ENCODE measurements at places on chromosomes 1 and 21.

GRCh38 chr1:39995973-39996393 lies 41.0 kb downstream of the MFSD2A start:
- DNase-seq = no peak

GRCh38 chr1:187654635-187655034 lies 825.9 kb downstream of the PLA2G4A start:
- DNase-seq = no peak

GRCh38 chr1:217238945-217239344 lies 391.9 kb downstream of the GPATCH2 start:
- no peak for DNase-seq

- DNase-seq = no peak
These were observed 11.8 kb downstream of the NPHP4 start for GRCh38 chr1:5980314-5981008.

GRCh38 chr1:23184212-23184934 lies 15.7 kb upstream of the LUZP1 start:
- DNase-seq = no peak

DNA sequence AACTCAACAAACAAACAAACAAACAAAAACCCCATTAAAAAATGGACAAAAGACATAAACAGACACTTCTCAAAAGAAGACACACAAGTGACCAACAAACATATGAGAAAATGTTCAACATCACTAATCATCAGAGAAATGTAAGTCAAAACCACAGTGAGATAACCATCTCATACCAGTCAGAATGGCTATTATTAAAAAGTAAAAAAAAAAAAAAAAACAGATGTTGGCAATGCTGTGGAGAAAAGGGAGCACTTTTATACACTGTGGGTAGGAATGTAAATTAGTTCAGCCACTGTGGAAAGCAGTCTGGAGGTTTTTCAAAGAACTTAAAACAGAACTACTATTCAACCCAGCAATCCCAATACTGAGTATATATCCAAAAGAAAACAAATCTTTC lies 94.7 kb downstream of the PLPP3 start:
- no peak for DNase-seq
